Small intestine (tissue), 16 donors: ENCODE measurements at places on chromosomes 16 and 17.
A peak's percentile ranks its signal among the peaks of the same experiment; 100 is the strongest.

GRCh38 chr16:54928411-54929089 is 2.1 kb upstream of the IRX5 start:
- DNase-seq, result no peak

DNA sequence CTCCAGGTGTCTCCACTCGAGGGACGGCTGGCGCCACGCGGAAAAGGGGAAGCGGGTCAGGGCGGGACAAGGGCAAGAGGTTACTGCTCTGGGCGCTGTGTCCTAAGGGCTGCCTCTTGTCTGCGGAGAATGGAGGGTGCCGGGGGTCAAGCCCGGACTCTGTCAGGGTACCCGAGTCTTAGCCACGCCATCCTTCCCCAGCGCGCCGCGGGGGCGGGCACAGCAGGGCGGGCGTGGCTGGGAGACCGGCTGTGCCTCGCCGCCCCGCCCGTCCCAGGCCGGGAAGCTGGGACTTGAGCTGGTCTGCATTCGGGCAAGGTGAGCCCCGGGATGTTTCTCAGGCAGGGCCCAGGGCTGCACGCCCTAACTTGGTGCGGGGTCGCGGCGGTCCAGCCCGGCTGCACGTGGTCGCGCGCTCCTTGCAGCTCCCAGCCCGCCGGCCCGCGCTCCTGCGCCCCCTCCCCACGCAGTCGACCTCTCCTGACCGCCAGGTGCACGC is 6.2 kb upstream of the ACTG1 start:
- DNase-seq, result peak; percentile 78

- DNase-seq, result no peak
Measured at GRCh38 chr17:1047177-1047878, 50.4 kb downstream of the TIMM22 start.

- DNase-seq, result no peak
Measured at GRCh38 chr16:590188-590814, 435 bp downstream of the RAB40C start.

- DNase-seq, result no peak
Measured at GRCh38 chr16:2853531-2854073, 4.4 kb downstream of the PRSS22 start.

DNA sequence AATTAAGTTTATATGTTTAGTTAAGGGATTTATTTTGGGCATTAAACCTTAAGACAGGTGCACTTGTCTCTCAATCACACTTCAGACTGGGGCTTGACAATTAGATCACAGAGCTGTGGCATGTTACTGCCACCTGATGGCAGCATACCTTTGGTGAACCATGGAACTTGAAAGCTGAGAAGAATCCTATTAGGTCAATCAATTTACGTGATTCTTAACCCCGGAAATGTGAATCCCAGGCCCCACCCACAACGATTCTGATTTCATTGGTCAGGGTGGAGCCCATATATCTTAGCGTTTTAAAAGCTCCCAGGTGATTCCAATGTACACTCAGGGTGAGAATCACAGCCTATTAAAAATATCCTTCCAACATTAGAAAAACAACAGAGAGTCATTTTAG is 91.0 kb downstream of the GSG1L start:
- peak; percentile 45 for DNase-seq

GRCh38 chr17:32741381-32741780 is 135.5 kb downstream of the MYO1D start:
- no peak for DNase-seq

DNA sequence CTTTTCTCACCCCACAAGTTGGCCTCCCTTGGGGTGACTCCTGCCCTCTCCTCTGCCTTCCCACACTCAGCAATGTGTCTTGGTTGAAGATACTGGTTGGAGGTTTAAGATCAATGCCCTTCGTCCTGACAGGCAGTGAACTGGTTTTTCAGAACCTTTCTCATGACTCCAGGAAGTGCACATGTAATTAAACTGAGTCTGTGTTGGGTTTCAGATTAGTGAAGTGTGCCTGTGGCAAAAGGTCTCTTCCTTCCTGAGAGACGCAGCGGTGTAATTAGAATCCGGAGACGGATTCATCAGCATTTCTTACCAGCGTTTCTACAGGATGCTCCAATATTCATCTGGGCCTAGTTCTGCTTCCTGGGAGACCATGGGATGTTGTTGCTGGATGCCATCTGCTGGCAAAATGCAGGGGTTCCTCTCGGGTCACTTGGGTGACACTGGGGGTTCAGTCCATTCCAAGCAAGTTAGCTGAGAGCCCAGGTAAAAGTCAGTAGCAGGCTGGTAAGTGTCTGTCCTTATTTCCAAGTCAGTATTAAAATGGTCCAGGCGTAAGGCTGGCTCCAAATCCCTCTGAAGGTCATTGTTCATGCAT is 233.3 kb downstream of the XYLT1 start:
- peak; percentile 26 for DNase-seq

GRCh38 chr16:61182391-61182790 is 853.8 kb downstream of the CDH8 start:
- DNase-seq, result no peak

- DNase-seq, result no peak
Measured at GRCh38 chr16:50539053-50539695, 9.0 kb upstream of the NKD1 start.

GRCh38 chr16:53948734-53949430 is 244.9 kb downstream of the FTO start:
- DNase-seq, result no peak

DNA sequence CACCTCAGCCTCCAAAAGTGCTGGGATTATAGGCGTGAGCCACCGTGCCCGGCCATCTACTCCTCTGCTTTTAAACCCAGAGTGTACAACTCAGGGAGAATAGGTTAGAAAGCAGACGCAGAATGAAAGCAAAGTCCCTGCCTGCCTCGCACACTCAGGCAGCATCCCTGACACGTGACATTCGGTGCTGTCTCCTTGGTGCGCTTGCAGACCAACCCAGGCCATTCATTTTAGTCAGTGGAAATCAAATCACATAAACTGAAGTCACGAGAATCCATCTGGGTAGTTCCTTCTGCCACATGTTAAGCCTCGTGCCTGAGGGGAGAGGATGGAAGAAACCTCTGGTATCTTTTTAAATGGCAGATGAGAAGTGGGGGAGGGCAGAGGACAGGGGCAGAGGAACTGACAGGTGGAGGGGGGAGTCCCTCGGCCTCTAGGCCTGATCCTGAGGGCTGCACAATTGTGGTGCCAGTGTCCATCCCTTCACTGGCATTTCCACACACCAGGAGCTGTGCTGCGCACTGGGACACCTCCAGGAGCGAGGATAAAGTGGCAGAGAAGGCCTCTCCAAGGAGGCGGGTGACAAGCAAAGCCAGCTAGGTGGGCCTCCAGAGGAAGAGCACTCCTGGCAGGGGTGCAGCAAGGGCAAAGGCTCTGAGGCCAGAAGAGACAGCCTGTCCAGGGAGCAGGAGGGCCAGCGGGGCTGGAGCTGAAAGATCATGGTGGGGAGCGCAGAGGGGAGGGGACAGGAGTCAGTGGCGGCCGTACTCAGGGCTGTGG is 196.3 kb downstream of the KATNIP start:
- DNase-seq, result no peak

DNA sequence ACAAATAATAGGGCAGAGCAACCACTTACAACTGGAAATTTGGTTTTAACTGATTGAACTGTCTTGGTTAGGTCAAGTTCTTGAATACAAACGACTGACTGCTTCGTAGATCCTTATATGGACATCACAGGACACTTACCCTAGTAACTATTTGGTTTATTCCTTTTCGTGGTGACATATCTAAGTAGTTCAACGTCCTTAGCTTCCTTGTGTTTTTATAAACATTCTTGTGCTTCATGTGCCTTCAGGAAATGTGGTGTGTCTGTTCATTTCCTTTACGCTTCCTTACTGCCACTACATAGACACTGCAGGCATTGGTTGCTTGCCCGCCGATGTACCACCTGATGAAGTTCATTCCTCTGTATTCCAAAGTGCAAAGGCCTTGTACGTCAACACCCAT is 59.3 kb downstream of the USP10 start:
- DNase-seq, result no peak
